ENCODE measurements at places on chromosomes 2 and 18. TPM values are rescaled to one million over a fixed set of nuclear protein-coding genes. Genes with fewer than 3 reads are reported as not detected.

SPC25 gene
- 2.8 TPM for total RNA-seq

DUSP19 gene
- 1.5 TPM for total RNA-seq

PCARE gene
- total RNA-seq = not detected

SCYGR4 gene
- not detected for total RNA-seq

FMNL2 gene
- 48.4 TPM for total RNA-seq

DNA sequence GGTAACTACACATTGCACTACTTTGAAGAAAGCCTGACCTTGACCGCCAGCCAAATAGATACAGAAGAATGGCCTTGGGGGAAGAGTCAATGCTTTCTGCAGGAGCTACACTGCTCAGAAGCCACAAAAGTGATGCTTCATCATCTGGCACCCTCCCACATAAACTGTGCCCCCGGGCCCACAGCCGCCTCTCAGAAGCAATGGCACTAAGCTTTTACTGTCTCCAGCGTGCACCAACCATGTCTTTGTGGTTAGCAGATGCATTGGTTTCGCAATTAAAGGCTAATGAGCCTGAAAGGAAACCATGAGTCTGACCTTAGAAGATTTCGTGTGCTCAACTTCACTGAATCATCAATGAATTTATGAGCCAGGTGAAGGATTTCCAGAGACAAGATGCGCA, 209.4 kb upstream of the TRIB2 start:
- DNase-seq = no peak

GRCh38 chr2:113174376-113174750, 592 bp downstream of the PSD4 start:
- DNase-seq = no peak

GRCh38 chr2:70374616-70375015, 72.7 kb upstream of the FAM136A start:
- DNase-seq = no peak
